ENCODE measurements at places on chromosomes 3 and 15.

GRCh38 chr3:63474828-63475518, 177.5 kb upstream of the SNTN start:
- DNase-seq = no peak

GRCh38 chr3:43531835-43532234, 90.0 kb downstream of the ANO10 start:
- no peak for DNase-seq

- DNase-seq = no peak
Observed at GRCh38 chr3:183044547-183045229, 54.6 kb downstream of the MCCC1 start.

GRCh38 chr3:42101048-42101447, 9.9 kb downstream of the TRAK1 start:
- no peak for DNase-seq

- no peak for DNase-seq
Observed at GRCh38 chr3:7545334-7545733, 684.4 kb downstream of the GRM7 start.

DNA sequence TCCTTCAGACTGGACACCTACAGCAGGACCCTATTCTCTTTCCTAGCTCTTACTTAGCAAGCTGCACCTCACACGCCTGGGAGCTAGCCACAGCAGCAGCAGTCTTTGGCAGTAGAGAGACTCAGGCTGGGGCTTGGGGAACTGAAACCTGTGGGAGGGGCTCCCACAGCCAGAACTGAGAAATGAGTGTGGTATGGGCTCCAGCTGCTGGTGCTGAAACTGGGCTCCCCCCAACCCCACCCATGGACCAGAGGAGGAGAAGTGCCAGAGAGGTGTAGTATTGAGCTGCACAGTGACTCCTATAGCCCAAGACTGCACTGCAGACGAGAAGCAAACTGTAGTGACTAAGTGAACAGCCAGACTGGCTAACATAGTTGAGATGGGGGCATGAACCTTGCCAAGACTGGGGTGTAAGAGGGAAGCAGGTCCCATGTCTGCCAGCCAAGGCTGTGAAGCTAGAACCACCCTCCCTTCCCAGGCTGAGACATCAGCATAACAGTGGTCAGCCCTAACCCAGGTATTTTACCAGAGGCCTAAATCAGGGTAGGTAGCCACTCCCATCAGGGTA, 62.5 kb downstream of the MYO5A start:
- DNase-seq = no peak

DNA sequence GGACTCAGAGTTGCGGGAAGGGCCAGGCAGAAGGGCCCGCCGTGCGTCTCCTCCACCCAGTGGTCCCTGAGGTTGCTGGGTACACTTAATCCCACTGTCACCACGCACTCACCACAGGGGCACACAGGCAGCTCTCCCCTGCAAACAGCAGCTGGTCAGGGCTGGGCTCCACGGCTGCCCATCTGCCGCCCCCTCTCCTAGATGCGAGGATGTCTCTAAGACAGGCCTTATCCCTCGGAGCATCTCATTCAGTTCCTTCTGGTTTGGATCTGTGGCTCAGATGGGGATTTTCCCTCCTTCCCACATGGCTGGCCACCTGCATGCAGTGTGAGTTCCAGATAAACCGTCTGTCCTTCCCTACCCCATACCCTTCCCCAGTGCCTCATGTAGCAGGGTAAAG, 26.3 kb downstream of the MRPS11 start:
- DNase-seq = peak; percentile 72

- no peak for DNase-seq
Observed at GRCh38 chr15:93324186-93324975, 235.4 kb upstream of the RGMA start.

DNA sequence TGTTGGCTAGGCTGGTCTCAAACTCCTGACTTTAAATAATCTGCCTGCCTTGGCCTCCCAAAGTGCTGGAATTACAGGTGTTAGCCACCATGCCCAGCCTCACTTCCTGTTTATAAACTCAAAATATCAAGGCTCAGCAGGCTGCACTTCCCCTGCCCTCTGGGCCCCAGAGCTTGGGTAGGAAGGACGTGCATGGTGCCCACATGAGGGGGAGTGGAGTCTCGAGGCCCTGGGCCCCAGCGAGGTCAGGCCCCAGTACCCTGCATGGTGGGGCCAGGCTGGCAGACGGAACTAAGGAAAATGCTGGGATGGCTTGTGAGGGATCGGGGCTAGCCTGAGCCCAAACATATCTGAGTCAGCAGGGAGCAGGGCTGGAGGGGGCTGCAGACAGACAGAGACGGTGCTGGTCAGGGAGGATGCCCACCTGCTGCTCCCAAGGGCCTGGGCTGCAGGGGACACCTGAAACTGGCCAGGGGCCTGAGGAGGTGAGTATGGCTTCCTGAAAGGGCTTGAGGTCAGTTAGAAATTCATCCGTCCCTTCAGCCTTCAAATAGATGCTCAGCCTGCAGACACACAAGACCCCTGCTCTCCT, 5.1 kb downstream of the SPTBN5 start:
- DNase-seq = no peak

- no peak for DNase-seq
Observed at GRCh38 chr15:101207867-101208288, 44.0 kb downstream of the CHSY1 start.

DNA sequence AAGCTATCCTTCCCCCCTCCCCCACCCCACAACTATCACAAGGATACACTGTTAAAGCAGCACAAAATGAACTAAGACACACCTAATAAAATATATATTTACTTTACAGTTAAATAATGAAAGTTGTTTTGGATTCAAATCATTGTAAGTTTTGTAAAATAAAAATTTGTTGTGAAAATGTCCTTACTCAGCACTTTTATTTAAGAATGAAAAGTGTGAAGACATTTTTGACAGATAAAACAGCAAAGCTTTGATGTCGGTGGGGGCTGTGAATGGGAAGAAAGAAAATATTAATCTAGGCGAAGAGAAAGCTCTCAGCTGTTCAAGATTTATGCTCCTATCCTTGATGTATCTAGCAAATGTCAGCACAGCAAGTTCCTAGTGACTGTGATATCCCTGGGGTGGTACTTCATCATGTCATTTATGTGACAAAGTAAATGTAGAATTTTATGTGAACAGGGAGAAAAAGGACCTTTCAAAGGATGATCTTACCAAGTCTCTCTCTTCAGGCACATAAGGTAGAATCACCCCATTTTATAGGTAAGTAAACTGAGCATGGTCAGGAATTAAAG, 216.4 kb downstream of the ROBO1 start:
- no peak for DNase-seq

- no peak for DNase-seq
Observed at GRCh38 chr3:23546181-23546580, 259.6 kb upstream of the UBE2E1 start.

DNA sequence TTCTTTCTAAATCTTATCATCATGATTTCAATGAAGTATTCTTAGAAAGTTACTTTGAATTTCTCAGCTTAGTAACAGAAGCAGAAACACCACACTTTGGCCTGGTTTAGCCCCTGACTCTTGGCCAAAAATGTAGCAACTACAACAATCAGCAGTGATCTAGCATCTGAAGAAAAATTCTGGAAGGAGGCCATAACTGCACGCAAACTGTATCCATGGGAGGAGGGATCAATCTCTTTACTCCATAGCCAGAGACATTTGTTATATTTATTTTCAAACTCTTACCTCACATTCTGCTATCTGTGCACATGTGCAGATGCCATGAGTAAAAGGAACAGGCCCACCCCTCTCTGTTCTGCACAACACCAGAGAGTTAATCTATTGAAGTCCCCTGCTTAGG, 251.0 kb upstream of the P2RY1 start:
- DNase-seq = no peak

GRCh38 chr3:57851304-57851703, 95.2 kb downstream of the SLMAP start:
- no peak for DNase-seq

GRCh38 chr3:177451864-177452830, 254.9 kb upstream of the TBL1XR1 start:
- DNase-seq = no peak

DNA sequence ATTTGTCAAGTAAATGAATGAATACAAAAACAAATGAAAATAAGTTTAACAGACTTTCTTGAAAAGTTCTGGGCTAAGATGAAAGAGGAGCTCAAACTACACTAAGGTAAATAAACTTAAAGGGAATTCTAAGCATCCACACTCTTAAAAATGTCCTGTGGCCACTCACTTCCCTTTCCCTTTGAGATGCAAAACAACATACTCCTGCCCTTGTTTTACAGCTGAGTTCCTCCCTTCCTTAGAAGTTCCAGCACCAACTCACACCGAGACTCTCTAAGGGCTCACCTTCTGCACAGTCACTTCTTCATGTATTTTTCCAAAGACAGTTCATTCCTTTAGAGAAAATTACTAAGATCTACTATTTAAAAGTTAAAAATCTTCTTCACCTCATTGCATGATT, 123.3 kb upstream of the CMC1 start:
- DNase-seq = no peak

DNA sequence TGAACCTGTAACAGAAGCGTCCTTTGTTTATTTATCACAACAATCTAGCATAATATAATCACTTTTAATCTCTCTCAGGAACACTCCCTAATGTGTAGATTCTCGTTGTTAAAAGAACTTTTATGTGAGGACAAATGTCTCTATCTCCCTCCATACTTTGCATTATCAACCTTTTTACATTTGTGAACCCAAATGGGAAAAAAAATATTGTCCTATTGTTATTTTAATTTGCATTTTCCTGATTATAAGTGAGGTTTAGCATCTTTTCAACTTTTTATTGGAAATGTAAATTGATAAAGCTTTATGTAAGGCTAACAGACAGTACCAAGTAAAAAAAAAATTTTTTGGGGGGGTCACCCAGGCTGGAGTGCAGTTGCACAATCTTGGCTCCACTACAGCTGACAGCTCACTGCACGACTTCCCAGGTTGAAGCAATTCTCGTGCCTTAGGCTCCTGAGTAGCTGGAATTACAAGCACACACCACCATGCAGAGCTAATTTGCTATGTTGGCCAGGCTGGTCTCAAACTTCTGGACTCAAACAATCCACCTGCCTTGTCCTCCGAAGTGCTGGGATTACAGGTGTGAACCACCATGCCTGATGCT, 33.0 kb upstream of the DENND4A start:
- DNase-seq = no peak

DNA sequence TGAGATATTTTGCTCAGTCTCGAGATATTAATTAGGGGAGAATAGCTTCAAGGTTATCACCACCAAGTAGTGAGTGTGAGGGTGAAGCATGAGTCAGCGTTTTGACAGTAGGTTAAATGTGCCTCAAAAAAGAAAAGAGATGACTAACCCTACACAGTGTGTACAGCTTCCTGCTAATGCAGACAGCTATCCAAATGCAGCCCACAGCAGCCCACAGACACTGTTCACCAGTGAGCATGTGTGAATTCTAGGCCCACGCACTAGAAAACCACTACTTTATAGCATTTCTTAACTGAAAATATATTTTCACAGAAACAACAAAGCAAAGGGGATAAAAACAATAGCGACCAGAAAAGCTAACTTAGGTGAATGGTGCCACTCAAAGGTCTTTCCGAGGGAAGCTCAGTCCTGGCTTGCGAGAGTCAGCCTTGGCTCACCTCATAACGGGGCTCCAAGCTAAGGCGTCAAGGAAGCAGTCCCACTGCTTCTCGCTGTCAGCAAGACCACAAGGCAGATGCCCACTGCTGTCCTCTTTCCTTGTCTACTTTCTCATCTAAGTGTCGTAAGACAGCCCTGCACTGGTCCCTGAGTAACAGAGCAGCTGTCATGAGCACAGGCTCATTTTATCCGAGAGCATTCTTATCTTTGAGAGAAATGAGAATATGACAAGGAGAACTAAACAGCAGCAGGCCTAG, 47.6 kb downstream of the TXNRD3 start:
- DNase-seq = no peak

DNA sequence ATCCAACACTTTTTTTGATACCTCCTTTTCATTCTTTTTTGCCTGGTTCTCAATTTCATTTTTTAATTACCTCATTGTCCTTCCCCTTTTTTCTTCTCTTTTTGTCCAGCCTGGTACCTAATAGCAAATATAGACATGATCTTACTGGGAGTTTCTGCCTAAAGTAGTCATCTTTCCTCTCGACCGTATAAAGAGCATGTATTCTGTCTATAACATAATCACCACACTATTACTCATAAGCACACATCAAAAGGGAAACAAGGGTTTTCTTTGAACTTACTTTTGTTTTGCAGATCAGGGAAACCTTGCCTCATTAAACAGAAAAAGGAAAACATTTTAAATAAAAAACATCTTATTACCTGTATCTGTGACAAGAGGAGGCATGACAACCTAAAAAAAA, 33.0 kb downstream of the FAM98B start:
- no peak for DNase-seq

DNA sequence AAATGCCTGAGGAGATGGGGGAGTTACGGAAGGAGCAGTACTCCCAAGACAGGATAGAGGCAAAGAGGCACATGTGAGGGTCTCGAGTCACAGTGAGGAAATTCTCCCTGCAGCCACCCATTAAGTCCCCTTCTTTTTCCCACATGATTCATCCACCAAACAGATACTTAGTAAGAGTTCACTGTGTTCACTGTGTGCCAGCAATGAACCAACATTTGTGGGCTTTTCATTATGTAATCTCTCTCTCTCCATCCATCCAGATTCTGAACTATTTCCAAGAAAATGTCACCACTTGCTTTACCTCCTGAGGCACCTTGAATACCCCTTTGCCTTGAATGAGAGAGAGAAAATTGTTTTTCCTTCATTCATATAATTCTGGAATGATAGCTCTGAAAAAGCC, 24.6 kb upstream of the LRRFIP2 start:
- DNase-seq = no peak

DNA sequence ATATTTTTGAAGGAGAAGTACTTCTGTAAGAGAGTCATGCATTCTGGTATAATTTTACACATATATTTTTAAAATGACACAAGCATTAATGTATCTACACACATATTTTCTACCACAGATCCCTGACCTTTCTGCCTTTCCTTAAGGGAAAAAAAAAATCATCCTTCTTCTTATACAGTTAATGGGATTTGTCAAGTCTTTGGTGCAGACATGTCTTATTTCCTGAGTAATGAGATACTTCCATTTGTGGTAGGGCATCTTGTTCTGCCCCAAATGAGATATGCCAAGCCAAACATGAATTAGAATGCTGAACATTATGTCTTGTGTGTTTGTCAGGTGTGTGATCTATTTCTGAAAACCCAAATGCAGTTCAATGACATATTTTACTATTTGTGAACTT, 329.9 kb downstream of the RBMS3 start:
- DNase-seq = no peak

DNA sequence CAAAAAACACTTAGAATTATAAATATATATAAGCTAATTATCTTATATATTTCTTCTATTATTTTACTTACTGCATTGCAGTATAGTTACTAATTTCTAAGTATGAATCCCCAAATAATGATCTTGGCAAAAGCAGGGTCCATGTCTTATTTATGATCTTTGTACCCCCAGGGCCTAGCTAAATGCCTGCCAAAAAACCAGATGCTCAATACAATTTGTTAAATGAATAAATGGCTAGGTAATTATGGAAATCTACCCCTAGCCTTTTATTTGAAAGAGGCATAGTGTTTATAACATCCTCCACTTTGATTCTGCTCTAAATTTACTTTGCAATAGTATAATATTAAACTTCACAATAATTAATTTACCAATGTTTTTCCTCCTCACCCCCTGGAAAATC, 69.5 kb downstream of the CSNK1G1 start:
- no peak for DNase-seq

- DNase-seq = no peak
Observed at GRCh38 chr15:46034755-46035154, 399.9 kb downstream of the SQOR start.
